ENCODE measurements at places on chromosomes 16 and 17.
A peak's percentile ranks its signal among the peaks of the same experiment; 100 is the strongest.

- DNase-seq, result no peak
Observed at GRCh38 chr17:2978116-2978515, 85.3 kb downstream of the OR1D5 start.

DNA sequence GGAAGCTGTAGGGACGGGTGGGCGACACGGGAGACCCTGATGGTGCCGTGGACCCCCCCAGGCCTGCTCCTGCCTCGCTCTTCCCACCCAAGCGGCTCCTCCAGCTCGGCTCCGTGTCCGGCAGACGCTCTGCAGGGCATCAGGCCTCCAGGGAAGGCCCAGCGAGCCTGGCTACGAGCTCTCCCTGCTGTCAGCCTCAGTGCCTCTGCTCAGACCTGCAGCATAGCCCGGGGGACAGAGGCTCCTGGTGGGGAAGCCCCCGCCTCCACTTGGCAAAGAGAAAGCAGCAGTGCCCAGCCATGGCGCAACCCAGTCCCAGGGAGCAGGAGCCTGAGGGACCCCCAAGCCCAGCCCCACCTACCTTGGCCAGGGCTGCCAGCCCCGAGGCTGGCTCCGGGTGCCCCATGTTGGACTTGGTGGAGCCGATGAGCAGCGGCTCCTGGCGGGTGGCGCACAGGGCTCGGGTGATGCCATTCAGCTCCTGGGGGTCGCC lies 5.9 kb downstream of the FASN start:
- DNase-seq, result no peak

GRCh38 chr17:39591958-39592954 lies 15.5 kb downstream of the NEUROD2 start:
- peak; percentile 45 for DNase-seq

DNA sequence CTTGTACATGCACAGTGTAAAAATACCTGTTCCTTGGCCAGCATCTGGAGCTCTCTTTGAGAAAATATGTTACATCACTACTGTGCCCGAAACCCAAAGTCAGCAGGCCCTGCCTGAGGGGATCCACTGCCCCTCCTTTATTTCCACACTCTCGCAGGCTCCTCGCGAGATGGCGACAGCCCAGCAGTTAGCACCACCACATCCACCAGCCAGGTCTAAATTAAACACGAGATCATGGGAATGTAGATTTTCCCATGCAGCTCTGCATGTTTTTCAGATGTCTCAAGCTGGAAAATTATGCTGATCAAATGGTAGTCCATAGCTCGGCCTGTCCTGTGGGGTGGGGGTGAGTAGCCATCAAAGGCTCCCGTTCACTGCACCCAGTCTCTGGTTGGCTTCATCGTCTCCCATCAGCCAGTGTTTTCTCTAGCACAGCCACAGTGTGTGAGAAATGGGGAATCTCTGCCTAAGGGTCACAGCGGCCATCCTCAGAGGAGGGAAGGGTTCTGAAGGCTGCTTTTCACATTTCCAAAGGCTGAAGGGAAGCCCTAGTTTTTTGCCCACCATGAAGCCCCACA lies 34.7 kb downstream of the EPN2 start:
- no peak for DNase-seq

DNA sequence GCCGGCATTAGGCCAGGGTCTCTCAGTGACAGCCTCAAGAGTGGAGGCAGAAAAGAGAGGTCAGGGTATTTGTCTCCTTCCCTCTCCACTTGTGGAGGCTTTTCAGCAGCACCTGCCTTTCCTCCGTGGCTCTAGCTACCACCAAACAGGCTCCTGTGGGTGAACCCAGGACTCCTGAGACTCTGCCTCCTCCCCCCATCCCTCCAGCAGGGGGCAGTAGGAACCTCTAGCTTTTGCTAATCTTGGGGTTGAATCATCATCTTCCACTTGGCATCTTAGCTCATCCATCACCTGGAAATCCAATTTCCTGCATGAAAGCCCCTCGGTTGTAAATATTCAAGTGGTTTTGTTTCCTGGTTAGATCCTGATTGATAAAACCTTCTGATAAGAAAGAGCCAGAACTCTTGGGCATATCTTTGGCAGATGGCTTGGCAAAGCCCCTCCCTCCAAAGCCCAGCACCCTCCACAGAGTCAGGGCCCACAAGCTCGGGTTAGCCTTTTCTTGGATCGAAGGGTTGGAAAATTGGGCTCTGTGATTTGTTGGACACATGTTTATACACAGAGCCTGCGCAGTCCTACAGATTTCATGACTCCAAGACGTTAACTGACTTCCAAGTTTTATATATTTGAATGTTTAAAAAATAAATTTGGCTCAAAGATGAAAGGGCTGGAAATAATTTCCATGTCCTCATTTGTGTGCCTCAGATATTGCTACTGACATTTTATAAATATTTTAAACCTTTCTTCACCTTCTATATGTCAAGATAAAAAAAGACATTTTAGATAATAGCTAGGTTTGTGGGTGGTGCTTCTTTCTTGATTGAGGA lies 322.1 kb downstream of the MAP2K4 start:
- peak; percentile 47 for DNase-seq

DNA sequence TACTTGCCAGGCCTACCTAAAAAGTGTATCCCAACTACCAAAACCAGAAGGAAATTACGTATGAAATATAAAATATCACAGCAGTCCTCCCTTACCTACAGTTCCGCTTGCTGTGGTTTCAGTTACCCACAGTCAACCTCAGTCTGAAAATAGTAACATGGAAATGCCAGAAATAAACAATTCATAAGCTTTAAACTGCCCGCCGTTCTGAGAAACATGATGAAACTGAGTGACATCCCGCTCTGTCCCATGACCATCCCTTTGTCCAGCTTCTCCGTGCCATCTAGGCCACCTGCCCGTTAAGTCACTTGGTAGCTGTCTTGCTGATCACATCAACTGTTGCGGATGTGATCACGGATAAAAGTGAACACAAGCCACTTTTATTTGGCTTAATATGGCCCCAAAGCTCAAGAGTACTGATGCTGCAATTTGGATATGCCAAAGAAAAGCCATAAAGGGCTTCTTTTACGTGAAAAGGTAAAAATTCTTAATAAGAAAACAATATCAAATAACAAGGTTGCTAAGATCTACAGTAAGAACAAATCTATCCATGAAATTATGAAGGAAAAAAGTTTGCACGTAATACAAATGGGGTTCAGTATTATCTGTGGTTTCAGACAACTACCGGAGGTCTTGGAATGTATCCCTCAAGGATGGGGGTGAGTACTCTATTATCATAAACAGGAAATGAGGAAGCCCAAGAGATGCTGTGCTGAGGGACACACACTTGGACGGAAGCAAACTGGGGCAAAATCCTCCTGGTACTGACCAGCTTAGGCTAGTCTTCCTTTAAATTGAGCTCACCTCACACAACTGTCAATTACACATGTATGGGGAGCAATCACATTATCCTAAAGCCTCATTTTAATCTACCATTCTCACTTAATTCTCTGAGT lies 8.2 kb downstream of the USP22 start:
- DNase-seq, result no peak

DNA sequence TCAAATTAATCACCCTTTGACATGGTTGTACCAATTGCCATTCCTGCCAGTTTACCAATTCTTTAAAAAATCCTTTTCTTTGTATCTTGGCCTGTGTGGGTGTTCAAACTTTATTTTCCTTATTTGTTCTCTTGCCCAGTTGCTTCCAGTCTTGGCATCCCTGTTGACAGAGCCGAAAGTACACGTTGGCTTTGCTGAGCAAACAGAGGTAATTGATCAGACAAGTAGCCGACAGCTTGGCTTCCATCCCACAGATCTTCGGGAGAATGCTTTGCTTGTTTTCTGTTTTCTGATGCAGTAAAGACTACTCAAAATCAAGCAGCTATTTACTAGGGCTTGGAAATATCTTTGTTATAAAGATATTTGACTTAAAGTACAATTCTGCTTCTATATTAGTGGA lies 506.8 kb upstream of the SALL1 start:
- no peak for DNase-seq

- no peak for DNase-seq
Observed at GRCh38 chr16:85856585-85856984, 42.4 kb upstream of the IRF8 start.

DNA sequence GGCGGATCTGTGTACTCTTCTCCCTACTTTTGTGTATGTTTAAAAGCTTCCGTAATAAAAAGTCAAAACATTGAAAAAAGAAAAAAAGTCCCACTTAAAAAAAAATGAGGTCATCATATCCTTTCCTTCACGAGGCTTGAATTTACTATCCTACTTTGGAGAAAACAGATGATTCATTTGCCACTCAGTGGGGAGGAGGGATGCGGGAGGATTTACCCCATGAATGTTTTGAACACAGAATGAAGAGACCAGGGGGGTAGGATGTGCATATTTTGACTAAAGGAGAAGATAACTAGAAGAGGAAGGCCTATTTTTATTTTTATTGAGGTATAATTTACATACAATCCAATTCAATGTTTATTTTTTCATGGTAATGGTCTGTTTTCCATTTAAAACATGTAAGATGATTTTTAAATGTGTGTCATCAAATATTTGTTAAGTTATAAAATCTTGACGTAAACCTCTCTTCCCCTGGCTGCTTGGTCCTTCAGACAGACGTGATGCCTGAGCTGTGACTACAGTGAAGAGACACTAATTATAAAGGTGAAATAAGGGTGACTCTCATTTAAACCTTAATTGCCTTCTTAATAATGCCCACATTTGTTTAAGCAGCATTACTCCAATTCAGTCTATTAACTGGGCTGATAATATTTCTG lies 135.4 kb upstream of the AXIN2 start:
- peak; percentile 63 for DNase-seq

Data from GM03348 (cell line).